ENCODE measurements at places on chromosomes 3 and 15.

GRCh38 chr3:32229565-32229964 lies 8.9 kb upstream of the CMTM8 start:
- DNase-seq = no peak

DNA sequence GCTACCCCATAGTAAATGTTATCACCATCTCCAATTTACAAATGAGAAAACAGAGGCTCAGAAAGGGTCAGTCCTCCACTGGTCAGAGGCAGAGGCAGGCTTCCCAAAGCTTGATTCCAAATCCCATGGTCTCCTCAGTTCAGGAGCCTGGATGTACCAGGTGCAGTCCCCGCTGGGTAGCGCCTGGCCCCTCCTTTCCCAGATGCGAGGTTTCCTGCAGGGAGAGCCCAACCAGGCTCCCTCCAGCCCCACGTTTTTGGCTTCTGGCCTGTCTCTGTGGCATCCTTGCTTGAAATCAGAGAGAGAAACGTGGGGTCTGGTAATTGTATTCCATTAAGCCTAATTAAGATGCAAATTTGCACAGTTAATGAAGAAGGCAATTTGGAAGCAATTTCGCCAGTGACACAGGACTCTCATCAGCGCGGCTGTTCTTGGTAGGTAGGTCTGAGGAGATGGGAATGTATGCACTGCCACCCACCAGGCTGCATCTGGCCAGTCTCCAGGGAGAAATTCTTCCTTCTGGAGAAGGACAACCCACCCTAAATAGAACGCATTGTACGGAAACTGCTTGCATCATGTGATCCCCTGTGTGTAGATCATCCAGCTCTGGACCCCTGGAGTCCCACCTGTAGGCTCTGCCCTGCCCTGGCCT lies 50.5 kb downstream of the HRH1 start:
- no peak for DNase-seq

DNA sequence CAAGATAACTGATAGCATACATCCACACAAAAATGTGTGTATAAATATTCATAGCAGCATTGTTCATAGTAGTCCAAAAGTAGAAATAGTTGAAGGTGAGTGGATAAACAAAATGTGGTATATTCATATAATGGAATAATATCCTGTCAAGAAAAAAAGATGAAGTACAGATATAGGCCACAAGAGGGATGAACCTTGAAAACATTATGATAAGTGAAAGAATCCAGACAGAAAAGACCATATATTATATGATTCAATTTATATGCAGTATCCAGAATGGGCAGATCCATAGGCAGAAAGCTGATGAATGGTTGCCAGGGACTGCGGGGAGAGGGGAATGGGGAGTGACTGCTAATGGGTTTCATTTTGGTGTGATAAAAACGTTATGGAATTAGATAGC lies 54.3 kb upstream of the TNIK start:
- DNase-seq = no peak

DNA sequence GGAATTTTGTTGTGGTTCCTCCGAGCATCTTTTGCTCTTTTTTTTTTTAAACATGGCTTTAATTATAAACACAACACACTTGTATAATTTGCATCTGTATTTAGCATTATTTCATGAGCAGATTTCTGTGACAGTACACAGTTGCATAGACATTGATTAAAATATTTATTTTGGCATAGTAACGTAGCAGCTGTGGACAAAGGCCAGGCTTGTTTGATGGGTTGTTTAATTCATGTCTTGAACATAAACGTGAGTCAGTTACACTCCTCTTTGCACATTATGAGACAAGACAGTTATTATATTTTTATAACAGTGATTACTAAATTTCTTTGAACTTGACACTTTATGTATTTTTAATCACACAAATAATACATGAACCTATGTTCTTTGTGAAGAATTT lies 182.5 kb downstream of the CACNA2D3 start:
- DNase-seq = no peak

GRCh38 chr3:65024148-65024547 lies 336.3 kb upstream of the ADAMTS9 start:
- DNase-seq = no peak

DNA sequence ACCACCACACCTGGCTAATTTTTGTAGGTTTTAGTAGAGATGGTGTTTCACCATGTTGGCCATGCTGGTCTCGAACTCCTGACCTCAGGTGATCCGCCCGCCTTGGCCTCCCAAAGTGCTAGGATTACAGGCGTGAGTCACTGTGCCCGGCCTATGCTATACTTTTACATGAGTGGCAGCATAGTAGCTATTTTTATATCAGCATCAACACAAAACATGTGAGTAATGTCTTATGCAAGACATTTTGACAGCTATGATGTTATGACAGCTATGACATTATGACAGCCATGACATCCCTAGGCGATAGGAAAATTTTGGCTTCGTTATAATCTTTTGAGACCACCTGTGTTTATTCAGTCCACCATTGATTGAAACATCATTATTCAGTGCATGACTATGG lies 4.1 kb upstream of the NAALADL2 start:
- DNase-seq = no peak

DNA sequence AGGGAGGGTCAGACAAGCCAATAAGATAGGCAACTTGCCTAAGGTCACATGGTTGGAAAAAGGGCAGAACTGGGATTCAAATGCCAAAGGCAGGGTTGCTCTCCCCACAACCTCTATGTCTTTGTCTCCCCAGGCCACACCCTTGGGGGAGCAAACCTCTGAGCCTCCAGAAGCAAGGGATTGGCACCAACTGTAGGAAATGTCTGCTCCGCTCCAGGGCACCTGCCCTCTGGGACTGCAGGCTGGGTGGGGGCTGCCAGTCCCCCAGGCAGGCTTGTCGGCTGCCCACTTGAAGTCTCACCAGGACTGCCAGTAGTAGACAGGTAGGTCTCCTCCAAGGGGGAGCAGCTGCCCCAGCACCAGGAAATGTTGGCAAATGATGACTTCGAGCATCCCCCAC lies 2.0 kb downstream of the FAM3D start:
- DNase-seq = no peak

Measured in activated T-cell treated with anti-CD3 and anti-CD28 coated beads, Interleukin-2, amount 50 U/mL, for 1 hour (primary cell).